CD4-positive, alpha-beta T cell treated with Interleukin-4 for 1 hour (primary cell): ENCODE measurements at places on chromosomes 1 and 21.

GRCh38 chr1:200260597-200261335 is 149.1 kb downstream of the ZNF281 start:
- no peak for DNase-seq

DNA sequence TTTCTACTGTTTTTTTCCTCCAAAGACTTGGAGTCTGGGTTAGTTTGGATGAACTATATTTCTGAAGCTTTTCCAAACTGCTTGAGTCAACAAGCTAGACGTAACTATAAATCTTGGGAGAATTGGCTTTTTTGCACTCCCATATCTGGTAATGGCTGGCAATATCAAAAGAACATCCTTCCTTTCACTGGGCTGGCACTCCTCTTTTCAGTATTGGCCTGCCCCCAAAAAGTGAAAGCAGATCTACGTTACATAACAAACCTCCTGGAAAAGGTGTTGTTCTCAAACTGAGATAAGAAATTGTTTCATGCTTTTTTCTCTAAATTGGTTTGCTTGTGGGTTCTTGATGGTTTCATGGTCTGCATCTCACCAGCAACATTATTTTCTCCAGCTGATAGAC is 499.3 kb downstream of the NEGR1 start:
- no peak for DNase-seq

GRCh38 chr1:167564612-167565270 is 11.2 kb upstream of the CREG1 start:
- no peak for DNase-seq

DNA sequence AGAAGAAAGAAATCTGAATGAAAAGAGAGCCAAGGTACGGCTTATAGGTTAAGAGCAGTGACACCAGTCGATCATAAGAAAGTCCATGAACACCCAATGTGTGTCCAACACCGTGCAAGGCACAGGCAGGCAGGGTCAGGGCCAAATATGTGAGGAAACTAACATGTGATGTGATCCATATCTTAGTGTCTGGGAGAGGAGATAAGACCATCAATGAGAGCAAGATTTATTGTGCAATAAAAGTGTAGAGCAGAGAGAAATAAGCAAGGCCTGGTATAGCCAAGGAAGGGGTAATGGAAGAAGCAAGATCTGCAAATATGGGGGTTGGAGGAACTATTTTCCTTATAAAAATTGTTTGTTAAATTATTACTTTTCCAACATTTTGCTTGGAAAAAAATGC is 198.8 kb downstream of the CRB1 start:
- DNase-seq, result no peak

GRCh38 chr1:152806576-152806975 is at the start of gene LCE1C:
Gene LCE1C (minus strand): TSS chr1:152806651. CDS start chr1:152805478, 1,173 bp downstream.
- DNase-seq, result no peak

DNA sequence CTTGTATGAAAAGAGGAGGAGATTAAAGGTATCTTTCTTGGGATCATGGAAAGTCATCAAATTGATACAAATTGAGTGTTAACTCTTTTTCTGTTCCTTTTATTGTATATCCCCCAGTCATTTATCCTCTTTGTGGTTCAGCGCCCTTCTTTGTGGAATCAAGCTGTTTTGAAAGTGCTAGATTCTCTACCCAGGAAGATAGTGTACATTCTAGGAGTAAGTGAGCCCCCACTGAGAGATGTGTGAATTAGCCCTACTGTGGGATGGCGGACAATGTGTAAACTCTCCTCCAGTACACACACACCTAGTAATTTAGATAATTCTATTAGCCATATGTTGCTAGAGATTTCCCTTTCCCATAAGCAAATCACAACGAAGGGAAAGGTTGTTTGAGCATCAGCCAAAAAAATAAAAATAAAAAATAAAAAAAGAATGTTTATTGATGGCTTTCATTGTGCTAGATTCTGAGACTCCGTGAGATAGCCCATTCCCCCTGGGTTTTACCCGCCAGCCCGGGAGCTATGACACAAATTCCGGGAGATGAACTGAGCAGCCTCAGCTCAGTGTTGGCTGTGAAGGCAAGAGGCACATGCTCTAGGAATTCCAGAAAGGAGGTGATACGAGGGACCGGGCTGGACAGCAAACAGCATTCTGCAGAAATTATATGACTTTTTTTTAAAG is 378.4 kb upstream of the RUNX1 start:
- no peak for DNase-seq
